ENCODE measurements at places on chromosomes 5 and 9. TPM values are rescaled to one million over a fixed set of nuclear protein-coding genes. Genes with fewer than 3 reads are reported as not detected.

Gene CDH9
- total RNA-seq: not detected

Gene PPP3R2
- not detected for total RNA-seq

DNA sequence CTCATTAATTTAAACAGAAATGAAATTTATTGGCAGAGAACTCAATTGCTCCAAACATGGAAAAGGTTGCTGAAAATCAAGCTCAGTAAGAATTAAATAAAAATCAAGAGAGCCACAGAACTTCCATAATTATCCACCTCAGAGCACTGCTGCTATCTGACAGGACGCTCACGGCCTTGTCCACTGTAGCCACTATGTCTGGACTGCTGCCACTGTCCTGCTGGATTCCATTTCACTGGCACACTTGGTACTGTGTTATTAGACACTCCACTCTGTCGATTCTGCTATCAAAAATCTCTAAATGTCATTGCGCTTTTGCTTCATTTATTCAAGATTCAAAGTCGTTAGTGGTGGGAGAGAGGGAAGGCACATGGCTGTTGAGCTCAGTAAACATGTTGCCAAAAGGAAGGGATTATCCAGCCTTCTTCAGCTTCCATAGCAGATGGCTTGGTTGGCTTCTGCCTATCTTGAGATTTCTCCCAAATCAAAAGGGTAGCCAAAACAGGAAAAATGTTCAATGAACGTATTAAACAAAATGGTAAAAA lies 815.0 kb downstream of the CDH18 start:
- DNase-seq: no peak

DNA sequence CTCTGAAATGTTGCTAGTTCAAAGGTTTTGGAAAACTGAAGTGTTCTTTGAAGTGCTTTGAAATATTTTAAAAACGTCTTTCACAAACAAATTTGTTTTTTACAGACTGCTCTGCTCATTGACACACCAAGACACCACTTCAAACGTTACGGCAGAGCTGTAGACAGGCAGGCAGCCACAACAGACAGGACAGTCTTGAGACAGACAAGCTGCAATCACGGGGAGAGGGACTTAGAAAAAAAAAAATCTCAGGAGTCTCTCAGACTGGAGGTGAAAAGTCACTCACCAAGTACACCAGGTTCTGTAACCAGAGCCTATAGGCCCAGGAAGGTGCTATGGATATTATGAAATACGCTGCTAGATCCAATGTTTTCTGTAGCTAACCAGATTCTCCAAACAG lies 135.4 kb downstream of the ISL1 start:
- DNase-seq: no peak

- no peak for DNase-seq
Measured at GRCh38 chr5:44546286-44546685, 157.1 kb upstream of the FGF10 start.

- no peak for DNase-seq
Measured at GRCh38 chr9:128024761-128025308, 42.3 kb downstream of the NAIF1 start.

- no peak for DNase-seq
Measured at GRCh38 chr5:160359816-160360215, 10.6 kb downstream of the C1QTNF2 start.
